ENCODE measurements at places on chromosomes 5 and 9.

DNA sequence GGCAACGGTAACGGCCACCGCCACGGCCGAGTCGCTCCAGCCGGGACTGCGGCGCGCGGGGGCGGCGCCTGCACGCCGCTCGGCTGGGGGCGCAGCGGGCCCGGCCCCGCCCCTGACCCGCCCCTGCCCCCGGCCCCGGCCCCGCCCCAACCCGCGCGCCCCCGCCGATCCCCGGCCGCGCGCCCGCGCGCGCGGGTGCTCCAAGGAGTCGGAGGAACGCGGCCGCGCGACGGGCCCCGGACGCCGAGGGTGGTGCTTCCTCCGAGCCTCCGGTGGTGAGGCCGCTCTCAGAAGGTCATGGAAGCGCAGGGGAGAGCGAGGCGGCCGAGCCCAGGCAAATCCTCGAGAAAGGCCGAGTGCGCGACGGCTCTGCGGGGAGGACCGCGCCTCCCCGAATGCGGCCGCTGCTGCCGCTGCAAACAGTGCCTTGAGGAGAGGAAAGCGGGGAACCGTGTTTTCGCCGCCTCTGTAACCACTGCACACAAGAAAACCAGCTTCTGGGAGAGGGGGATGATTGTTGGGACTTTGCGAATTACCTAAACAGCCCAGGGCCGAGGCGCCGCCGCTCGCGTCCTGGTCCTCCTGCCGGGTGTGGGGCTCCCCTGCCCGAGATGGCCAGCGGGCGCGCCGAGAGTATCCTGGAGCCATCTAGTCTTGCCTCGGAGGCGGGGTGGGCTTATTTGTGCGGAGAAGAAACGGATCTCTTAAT, at the start of gene LIFR:
Gene LIFR, minus strand, starts transcription at position 48 of the 709 bp plus-strand sequence. CDS start 25,999 bp downstream, outside the sequence.
- peak; percentile 94 for DNase-seq

DNA sequence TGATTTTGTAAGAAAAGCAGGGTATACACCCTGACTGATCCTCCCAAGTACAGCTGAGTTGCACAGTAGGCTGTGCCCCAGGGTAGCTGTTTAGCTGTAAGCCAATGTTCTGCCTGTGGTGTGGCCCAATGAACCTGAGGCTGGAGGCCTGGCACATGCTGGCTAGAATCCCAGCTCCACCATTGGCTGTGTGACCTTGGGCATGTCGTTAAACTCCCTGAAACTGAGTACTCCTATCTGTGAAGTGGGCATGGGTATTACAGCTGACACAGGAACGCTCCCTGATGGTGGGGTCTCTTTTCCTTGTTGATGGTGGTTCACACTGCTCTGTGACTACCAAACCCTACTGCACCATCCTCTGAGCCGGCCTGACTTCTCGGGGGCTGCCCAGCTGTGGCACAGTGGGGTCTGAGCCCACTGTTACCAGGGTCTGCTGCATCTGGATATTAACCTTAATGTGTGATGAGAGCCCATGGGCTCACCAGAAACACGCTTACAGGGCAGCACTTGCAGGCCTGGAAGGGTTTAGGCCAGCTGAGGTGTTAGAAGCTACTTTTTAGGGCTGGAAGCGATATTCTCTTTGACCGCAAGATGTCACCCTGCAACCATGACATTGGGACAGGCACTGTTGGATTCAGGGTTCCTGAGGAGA, 7.0 kb upstream of the GADD45G start:
- DNase-seq, result peak; percentile 38

DNA sequence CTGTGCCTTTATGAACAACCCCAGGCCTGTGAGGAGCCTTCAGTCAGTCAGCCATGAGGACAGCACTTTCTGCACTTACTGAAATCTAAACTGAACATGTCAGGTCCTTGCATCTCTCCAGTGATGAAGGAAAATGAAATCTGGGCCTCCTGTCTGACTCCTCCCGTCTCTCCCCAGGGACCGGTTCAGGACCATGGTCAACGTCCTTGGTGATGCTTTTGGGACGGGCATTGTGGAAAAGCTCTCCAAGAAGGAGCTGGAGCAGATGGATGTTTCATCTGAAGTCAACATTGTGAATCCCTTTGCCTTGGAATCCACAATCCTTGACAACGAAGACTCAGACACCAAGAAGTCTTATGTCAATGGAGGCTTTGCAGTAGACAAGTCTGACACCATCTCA, 77.0 kb upstream of the PLPP6 start:
- DNase-seq, result no peak

GRCh38 chr9:7844242-7844641, 44.7 kb upstream of the DMAC1 start:
- no peak for DNase-seq

DNA sequence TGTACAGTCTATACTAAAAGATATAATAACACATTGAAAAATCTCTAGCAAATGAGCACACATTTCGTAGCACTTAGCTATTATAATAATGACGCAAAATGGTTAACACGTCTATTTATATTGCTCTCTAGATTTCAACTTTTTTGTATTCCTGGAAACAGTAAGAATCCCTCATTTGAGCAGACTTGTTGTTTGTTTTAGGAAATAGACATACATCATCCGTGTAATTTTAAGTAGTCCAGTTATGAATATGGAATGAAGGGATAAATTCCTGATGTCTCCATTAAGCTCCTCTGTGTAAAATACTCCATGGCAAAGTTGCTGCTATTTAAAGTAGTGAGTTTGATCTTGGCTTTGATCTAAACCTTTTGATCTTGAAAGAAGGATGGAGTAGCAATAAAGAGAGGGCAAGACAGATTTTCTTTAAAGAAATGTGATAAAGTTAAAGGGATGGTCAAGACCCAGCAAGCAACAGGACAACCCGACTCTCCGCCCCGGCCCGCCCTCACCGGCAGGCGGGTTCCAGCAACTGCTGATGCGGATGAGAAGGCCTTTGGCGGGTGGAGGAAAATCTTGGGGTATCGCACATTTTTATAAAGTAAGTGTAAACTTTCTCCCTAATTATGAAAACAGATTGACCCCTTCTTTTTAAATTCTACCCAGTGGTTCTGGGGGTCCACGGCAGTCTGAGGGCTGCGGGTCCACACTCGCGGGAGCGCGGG, 277.4 kb downstream of the AOPEP start:
- no peak for DNase-seq

DNA sequence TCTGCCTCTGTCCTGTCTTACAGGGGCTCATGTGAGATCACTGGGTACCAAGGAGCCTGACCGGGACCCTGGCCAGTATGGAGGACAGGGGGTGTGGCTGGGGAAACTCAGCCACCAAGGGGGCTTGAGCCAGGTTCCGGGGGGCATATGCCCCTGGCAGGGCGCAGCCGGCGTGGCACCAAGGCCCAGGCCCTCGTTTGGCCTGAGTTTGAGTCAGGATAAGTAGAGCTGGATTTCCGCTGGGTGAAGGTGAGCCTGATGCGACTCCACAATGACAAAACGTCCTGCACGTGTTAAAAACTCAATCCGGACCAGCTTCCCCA, 616 bp upstream of the TSPAN17 start:
- no peak for DNase-seq

DNA sequence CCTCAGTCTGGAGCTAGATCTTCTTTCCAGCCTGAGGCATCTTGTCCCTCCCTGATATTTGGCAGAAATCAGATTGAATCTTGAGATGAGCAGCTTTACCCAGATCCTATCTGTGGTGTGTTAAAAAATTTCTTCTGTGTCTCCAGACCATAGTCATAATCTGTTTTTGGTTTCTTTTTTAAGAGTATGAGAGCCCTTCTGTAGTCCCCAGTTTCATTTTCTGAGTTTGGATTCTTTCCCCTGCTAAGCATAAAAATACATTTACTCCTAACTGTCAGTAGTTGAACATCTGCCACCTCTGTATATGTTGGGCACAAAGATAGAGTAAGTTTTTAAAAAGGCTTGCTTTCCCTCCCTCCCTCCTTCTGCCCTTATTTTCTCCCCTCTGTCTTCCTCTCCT, 137.7 kb downstream of the CNTLN start:
- no peak for DNase-seq

- DNase-seq, result no peak
Measured at GRCh38 chr5:685262-686171, 7.6 kb downstream of the TPPP start.

- no peak for DNase-seq
Measured at GRCh38 chr5:58244819-58245475, 214.9 kb downstream of the PLK2 start.

DNA sequence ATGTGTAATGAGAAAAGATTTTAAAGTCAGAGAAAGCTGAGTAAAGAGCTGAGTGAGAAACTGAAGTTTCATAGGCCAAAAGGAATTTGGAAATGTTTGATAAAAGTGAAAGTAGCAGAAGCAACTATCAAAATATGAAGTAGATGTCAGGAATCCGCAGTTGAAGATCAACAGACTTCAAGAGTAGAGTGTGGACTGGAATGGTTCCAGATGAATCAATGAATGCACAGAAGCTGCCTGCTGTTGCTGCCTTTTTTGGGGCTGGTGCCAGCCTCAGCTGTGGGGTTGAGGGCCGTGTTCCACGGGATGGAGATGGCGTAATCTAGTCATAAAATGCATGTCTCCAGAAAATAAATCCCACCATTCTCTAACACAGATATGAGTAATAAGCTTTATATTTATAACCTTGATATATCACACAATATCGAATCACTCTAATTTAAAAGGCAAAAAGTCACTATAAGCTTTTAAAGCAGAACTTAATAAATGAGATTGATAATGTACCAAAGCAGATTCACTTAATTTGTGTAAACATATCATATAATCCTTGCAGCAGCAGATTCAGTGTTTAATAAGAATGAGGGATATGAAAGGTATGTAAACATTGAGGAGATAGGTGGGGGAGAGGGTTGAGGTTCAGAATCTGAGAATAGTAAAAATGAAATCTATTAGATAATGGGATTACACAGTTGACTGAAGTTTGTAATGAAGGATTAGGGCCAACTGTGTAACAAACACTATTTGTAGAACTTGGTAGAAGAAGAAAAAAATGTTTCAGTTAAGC, 652.3 kb upstream of the FTMT start:
- no peak for DNase-seq

GRCh38 chr9:21558079-21558478, 76.0 kb upstream of the IFNE start:
- no peak for DNase-seq

- no peak for DNase-seq
Measured at GRCh38 chr5:11898-12297, 80.1 kb upstream of the PLEKHG4B start.

DNA sequence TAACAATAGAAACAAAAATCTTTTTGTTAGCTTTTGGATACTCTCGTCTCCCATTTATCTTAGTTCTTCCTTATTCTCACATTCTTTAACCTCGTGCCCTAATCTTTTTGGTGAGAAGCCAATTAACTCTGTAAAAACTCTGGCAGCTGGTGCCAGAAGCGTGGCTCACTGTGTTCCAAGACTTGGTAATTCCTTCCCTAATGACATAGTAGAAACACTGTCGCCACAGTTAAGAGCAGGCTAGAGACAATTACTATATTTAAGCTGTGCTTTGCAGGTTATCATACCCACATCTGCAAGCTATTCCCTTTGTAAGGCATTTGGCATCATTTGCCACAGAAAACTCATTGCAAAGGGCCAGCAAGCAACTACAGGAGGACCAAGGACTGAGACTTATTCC, 160.9 kb upstream of the PIK3R1 start:
- DNase-seq, result no peak

GRCh38 chr5:95920822-95921221, 40.8 kb downstream of the ELL2 start:
- no peak for DNase-seq

DNA sequence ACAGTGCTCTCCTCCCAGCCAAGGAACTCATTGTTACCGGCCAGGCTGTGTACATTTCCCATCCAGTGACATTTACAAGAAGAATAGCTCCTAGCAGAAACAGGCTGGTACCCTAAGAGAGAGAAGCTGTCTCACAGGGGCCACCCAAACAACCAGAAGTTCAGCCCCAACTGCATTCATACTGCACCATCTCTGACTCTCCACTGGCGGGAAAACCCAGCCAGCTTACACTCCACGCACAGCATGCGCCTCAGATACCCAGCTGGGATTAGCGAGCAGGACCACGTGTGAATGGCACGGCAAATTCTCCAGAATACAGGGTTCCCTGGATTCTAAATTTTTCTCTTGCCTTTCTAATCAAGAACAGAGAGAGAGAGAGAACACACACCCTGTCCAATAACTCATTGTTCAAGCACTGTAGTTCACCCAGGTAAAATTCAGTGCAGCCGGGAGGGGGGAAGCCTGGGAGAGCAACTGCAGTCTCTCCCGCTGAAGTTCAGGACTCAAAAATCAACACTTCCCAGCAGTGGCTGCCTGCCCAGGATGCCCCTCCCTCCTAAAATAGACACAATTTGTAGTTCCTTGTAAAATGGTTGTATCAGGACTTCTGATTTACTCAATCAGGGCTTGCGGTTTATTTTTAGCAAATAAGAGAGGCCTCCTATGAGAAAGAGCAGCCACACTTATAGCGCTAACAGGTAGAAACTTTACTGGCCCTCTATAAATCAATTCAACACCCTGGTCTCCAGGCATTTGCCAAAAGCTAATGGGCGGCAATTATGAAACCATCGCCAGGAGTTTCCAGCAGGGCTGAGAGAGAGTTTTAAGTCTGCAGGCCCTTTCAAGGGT, 2.2 kb downstream of the COL23A1 start:
- no peak for DNase-seq

GRCh38 chr5:97098922-97099321, 43.5 kb downstream of the LIX1 start:
- no peak for DNase-seq

DNA sequence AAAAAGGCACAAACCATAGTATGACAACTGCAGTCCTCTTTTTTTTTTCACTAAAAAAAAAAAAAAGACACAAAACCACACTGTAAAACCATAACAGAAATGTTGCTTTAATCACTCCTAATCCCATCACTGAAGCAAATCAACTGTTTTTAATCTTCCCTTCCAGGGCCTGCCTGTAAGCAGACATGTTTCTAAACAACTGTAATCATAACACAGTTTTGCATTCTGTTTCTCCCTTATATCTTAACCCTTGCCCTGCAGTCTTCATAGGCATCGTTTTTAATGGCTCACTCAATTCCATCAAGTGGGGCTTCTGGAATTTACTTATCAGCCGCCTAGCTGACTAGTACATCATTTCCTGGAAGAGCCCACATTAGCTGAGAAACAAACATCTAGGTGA, 111.0 kb upstream of the SLC25A48 start:
- no peak for DNase-seq

- DNase-seq, result no peak
Measured at GRCh38 chr9:94286116-94286515, 27.0 kb downstream of the ZNF169 start.

- no peak for DNase-seq
Measured at GRCh38 chr5:39228596-39228995, 9.2 kb upstream of the FYB1 start.

- DNase-seq, result no peak
Measured at GRCh38 chr5:103919506-103919905, 356.9 kb upstream of the NUDT12 start.

- no peak for DNase-seq
Measured at GRCh38 chr9:92960561-92961290, 13.4 kb downstream of the FGD3 start.

- DNase-seq, result no peak
Measured at GRCh38 chr9:33250458-33250995, 10.6 kb downstream of the SPINK4 start.

Data from NCI-H2171 (cell line).